ENCODE measurements at places on chromosomes 7 and 10. TPM values are rescaled to one million over a fixed set of nuclear protein-coding genes. Genes with fewer than 3 reads are reported as not detected.

DNA sequence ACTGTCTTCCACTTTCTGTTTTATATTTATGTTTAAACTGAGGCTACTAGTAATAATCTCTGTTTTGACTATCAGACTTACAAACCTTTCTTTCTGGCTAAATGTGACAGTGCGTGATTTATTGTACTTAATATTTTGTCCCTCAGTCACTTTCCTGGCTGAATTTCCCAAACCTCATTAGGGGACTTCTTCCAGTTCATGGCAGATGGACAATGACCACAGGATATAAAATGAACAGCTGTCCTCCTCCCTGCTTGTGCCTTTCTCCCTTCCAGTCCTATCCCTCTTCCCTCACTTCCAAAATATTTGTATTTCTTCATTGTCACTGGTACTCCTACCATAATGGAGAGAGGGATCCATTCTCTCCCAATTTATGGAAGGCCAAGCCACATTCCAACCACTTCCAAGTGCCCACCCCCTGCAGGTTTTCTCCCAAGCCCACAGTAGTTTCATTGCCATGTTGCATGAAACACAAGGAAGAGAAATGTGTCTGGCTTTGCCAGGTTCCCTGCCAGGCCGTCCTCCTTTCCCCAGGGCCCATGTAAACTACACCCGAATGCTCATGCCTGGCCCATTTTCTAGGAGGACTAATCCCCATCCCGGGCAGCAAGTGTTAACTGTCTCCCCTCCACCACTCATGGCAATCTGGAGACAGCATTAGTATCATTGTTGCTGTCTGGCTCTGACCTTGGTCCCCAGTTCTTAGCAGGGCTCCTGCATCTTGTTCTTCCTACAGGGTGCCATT, 269.5 kb upstream of the SLC26A5 start:
- no peaks in the 10 kb centered on the region for H3K36me3 ChIP-seq
- H3K4me3 ChIP-seq = no peak overlapping the region
- no peak overlapping the region for H3K27ac ChIP-seq
- no peak for DNase-seq

- peaks cover 2% of the 10 kb centered on the region for H3K36me3 ChIP-seq
- no peak overlapping the region for H3K27ac ChIP-seq
- no peak overlapping the region for H3K4me3 ChIP-seq
- no peaks in the 10 kb centered on the region for H3K27me3 ChIP-seq
Measured at GRCh38 chr10:70571636-70572439, 30.7 kb downstream of the PRF1 start.

- no peaks in the 10 kb centered on the region for H3K4me1 ChIP-seq
- peaks cover 9% of the 10 kb centered on the region for H3K36me3 ChIP-seq
- peak; percentile 3 for DNase-seq
- H3K4me3 ChIP-seq = no peak overlapping the region
- H3K27ac ChIP-seq = no peak overlapping the region
Measured at GRCh38 chr10:132674311-132674710, 111.6 kb downstream of the NKX6-2 start.

- H3K4me1 ChIP-seq = no peaks in the 10 kb centered on the region
- H3K36me3 ChIP-seq = no peaks in the 10 kb centered on the region
- H3K27ac ChIP-seq = no peak overlapping the region
Measured at GRCh38 chr7:103504505-103505135, 58.6 kb upstream of the SLC26A5 start.

DNA sequence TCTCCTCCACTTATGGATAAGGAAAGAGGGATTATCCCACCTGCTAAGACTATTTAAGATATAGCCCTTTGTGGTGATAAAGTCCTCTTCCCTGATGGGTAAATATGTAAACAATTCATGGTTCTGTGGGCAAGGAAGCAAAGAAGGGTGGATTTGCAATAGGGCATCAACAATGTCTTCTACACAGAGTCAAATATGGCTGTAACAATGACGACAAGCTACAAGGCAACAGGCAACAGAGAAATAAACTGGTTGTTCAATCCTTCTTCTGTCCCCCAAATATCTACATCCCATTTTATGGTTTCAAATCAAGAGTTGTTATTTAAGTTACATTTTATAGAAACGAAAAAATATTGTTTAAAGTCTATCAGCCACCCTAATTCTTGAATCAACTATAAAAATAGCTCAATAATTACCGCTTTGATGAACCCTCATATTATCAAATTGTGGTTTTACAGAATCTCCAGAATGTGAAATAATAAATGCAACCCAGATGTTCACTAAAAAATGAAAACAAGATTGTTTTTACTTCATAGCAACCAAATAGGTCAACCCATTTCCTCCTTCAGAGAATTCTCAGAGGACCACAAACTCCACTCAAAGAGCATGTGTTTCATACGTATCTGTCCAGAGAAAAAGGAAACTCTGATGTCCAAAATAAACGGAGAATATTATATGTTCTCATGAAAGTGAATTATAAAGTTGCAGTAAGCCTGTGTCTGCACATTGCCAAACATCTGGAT, 13.8 kb downstream of the CYTH3 start:
- H3K27ac ChIP-seq = no peak overlapping the region
- H3K4me3 ChIP-seq = no peak overlapping the region

NXPH1 gene
- 0.11 TPM for total RNA-seq

TCAF2 gene
- 0.04 TPM for total RNA-seq

All from H9 (cell line).